ENCODE measurements at places on chromosomes 1 and 21.
A peak's percentile ranks its signal among the peaks of the same experiment; 100 is the strongest.

DNA sequence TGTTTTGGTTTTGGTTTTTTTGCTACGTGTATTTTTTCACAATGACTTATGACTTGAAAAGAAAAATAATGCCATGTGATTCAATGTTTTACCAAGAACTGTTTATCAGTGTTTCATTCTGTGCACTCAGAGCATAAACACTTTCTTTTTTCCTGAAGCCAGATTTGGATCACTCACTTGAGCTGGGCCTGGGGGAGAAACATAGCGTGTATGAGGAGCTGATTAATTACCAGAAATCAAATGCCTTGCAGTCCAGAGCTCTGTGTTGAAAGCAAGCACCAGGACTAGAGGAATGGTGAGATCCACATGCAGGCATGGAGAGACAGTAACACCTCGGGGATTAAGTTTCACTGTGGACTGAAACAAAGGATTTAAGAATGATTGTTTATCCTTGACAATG lies 642.1 kb upstream of the ADGRL2 start:
- DNase-seq = no peak

DNA sequence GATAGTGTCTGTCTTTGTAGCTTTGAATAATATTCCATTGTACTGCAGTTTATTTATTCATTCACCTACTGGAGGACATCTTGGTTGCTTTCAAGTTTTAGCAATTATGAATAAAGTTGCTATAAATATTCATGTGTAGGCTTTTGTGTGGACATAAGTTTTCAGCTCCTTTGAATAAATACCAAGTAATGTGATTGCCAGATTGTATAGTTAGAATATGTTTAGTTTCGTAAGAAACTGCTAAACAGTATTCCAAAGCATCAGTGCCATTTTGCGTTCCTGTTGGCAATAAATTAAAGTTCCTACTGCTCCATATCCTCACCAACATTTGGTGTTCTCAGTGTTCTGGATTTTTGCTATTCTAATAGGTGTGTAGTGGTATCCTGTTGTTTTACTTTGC lies 311.7 kb upstream of the FMN2 start:
- DNase-seq = no peak

GRCh38 chr21:43728154-43728466 lies 9.2 kb downstream of the PDXK start:
- no peak for DNase-seq

DNA sequence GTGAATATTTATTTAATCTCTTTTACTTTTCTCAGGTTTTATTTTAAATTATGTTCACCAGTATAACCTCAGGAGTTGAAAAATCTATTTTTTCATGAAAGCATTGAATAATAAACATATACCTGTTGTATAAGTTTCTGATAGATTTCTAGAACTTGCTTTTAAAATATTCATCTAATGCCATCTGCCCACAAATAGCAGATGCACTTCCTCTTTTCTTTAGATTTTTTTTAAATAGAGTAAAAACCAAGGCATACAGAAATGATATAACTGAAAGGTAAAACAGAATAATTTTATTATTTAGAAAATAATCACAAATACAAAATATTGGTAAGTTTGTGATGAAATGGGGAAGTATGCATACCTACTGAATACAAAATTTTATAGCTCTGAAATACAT lies 130.7 kb upstream of the PRMT6 start:
- no peak for DNase-seq

GRCh38 chr21:31075848-31076247 lies 37.6 kb upstream of the KRTAP19-8 start:
- DNase-seq = no peak

GRCh38 chr1:70497152-70497551 lies 86.1 kb downstream of the CTH start:
- DNase-seq = no peak

- DNase-seq = peak; percentile 5
Observed at GRCh38 chr1:51564124-51564523, 45.1 kb upstream of the EPS15 start.

- DNase-seq = no peak
Observed at GRCh38 chr1:98949621-98950020, 55.0 kb downstream of the PLPPR5 start.

DNA sequence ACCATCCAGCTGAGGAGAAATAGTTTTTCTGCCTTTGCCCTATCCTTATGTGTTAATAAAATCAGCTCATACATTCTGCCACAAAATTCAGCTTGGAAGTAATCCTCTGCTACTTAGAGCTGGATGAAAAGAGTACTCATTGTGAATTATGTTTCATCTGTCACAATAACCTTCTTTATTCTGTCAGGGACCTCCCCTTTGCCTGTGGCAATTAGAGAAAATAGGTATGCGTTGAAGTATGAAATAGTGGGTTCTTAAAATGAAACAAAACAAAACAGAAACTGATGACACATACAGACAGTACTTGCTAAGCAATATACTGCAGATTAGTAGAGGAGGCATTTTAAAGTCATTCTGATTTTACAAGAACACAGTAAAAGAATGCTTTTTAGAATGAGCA lies 578.5 kb downstream of the USP25 start:
- DNase-seq = no peak

DNA sequence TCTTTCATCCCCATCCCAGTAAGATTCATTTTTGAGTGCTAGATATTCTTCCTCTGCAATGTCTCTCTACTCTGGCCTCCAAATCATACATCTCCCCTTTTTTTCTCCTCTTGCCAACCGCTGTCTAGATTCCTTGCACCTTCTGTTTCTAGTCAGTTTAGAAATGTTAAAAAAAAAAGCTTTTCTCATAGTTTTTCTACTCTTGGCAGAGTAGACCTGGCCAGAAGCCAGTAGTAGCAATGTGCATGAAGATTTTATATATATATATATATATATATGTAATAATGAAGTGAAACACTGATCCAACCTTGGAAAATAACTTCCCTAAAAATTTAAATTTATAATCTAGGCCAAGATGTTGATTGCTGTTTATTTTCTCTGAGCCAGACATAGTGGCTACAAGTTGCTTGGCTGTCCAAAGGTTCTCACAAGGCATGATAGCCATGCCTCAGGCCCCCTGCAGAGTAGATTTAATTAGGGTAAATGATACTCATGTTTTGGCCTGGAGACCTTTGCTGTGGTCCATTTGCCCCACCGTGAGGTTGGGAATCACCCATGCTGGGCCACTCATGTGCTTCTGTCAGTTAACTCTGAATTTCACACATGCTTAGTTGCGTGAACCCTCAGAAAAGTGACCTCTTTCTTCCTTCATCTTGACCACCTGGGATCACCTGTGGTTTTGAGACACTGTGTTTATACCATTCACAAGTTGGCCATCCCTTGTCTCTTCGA lies 103.4 kb upstream of the KCNE2 start:
- no peak for DNase-seq

DNA sequence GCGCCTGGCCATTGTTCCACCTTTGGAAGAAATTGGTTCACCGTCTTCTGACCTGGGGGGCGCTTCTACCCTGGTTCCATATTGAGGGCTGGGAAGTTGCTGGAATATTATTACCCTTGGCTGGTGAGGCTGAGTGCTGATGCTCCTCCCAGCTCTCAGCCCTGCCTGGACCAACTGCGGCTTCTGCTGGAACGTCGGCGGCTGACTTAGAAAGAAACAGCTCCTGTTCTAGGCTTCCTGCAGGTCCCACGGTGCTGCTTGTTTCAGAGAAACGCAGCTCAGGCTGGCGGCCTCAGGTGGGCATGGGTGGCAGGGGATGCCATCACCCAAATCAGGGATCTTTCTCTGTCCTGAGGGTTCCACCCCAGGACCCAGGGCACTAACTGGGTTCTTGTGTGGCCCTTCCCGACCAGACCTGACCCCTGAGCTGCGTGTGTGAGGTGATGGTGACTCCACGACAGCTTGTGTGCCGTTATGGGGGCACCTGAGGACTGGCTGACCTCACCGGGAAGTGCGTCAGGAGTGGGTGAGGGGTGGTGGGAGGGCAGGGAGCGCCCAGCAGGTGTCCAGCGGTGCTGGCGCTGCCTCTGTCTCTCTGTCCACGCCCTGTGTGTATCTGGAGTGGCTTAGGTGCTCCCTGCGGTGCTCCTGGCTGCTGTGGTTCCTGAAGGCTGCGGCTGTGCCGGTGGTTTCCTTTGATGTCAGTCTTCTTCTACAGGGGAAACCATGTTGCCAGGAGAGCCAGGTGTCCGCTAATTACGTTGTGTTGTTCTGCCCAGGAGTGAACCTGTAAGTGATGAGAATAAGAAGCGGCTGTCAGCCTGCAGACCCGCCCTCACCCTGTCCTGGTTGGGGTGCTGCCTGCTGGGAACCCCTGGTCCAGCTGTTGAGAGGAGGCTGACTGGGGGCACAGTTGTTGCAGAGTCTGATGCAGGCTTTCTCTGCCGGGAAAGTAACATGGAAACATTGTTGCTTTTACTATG lies 8.9 kb downstream of the SKI start:
- peak; percentile 49 for DNase-seq

DNA sequence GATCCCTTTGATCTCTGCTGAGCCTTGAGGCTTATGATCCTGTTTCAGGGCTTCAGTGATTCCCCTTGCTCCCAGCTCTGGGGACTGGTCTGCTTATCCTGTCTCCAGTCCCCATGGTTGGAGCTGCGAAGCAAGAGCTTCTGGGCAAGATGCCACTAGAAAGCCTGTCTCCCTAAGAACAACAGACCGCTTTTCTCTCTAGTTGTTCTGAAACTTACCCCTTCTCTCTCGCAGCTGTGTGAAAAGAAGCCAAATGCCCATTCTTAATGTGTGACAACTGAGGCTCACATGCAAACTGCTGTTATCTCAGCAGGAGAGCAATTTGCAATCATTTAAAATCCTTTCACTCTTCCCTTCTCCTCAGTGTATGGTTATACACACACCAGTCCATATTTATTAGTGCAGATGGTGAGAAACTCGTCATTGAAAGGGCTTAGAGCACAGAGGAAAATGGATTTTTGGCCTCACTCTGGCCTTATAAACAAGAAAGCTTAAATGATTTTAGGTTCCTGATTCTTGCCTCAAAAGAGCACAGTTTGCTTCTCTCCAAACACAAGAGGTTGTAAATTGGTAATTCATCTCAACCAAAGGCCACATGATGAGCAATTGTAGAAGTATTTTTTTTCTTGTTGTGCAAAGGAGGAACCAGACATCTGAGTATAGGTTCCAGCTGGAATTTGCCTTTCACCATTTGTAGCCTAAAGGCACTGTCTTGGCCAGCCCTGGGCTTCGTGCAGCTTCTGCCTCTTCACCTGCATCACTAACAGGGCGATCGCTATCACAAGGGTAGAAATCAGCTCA lies 179.2 kb upstream of the LMO4 start:
- no peak for DNase-seq

- DNase-seq = no peak
Observed at GRCh38 chr21:29640080-29640508, 299.7 kb downstream of the GRIK1 start.

DNA sequence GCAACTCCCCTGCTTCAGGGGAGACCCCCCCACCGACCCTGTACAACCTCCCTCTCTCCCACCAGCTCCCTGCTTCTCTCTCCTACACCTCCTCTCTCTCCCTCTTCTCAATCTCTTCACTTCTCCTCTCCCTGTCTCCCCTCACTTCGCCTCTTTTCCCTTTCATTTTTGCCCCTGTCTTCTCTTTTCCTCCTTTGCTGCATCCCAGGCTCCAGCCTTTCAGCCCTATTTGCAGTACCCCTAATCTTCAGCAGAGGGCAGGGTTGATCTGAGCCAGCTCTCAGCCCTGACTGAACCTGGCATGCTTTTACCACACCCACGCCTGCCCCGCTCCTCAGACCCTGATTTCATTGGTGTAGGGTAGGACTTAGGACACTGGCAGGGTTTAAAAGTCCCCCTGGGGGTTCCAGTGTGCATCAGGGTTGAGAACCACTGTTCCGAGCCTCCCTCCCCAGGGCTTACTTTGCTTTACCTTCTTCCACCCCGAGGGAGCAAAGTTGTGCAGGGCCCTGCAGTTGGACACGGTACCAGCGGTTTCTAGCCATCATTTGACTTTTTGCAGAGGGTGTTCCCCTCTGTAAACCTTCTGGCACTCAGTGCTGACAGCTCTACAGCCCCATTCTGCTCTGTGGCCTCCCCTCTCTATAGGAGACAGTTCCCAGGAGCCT lies 67.3 kb upstream of the CNTN2 start:
- peak; percentile 50 for DNase-seq

GRCh38 chr1:225980005-225980836 lies 18.9 kb downstream of the SDE2 start:
- DNase-seq = no peak

- no peak for DNase-seq
Observed at GRCh38 chr1:111446967-111447892, 1.8 kb downstream of the WDR77 start.

DNA sequence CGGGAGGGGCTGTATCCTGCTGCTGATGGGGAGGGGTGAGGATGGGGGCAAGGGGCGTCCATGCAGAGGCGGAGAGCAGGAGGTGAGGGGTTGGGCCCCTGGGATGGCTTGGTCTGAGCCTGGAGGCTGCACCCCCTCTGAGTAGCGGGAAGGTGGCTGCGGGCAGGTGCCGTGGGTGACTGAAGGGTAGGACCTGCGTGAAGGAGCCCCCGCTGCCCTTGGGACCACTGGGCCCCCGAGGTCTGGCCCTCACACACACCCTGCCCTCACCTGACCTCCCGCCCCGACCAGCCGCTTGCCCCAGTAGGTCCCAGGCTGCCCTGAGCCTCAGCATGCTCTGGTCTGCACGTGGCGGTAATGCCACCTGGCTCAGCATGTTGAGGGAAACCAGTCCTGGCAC lies 12.8 kb upstream of the SKI start:
- DNase-seq = no peak

GRCh38 chr1:162541619-162542141 lies 19.8 kb upstream of the UAP1 start:
- DNase-seq = no peak

DNA sequence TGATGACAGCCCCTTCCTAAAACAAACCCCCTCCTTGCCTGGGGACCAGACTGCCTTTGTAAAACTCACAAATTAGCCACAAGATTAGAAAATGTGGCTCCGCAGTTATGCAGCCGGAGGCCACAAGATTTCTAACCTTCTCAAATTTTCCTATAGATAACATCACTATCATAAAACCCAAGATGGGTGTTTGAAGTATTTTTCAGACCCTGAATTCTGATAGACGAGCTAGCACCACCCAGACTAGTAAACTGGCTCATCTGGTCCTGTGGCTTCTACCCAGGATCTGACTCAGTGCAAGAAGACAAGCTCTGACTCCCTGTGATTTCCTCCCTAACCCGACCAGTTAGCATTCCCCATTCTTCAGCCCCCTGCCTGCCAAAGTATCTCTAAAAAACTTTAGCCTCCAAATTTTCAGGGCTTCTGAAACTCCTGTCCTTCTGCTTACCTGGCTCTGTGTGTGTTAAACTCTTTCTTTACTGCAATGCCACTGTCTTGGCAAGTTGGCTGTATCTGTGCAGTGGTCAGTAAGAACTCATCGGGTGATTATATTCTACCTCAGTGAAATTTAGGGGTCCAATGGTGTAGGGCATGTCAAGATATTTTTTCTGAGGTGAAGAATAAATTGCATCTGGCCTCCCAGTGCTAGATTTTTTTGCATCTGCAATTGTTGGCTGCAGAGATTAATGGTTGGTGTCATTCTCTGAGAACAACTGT lies 102.1 kb downstream of the S1PR1 start:
- peak; percentile 2 for DNase-seq

DNA sequence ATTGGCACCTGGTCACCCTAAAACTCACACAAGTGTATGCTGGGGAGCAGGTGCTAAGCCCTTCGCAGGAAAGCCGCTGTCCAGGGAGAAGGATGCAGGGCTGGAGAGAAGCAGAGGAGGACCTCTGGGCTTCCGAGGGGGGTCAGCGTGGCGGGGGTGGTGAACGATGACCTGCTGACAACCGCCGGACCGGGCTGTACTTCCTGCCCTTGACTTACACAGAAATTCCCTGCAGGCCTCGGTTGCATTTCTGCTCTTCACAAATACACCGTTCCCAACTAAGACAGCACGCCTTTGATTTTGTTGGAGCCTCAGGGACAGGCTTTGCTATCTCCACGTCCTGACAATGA lies 37.6 kb downstream of the SLC2A7 start:
- no peak for DNase-seq
